Fibroblast of pulmonary artery (primary cell): ENCODE measurements at places on chromosomes 5 and 9.

- DNase-seq = no peak
These were observed 54.4 kb downstream of the FSD1L start for GRCh38 chr9:105502276-105502675.

GRCh38 chr9:105154723-105155191, 89.7 kb upstream of the SLC44A1 start:
- DNase-seq = peak; percentile 67

- DNase-seq = no peak
These were observed 46.7 kb upstream of the DMRT3 start for GRCh38 chr9:929719-930118.

GRCh38 chr9:16871336-16872151, 1.1 kb upstream of the BNC2 start:
- peak; percentile 73 for DNase-seq

DNA sequence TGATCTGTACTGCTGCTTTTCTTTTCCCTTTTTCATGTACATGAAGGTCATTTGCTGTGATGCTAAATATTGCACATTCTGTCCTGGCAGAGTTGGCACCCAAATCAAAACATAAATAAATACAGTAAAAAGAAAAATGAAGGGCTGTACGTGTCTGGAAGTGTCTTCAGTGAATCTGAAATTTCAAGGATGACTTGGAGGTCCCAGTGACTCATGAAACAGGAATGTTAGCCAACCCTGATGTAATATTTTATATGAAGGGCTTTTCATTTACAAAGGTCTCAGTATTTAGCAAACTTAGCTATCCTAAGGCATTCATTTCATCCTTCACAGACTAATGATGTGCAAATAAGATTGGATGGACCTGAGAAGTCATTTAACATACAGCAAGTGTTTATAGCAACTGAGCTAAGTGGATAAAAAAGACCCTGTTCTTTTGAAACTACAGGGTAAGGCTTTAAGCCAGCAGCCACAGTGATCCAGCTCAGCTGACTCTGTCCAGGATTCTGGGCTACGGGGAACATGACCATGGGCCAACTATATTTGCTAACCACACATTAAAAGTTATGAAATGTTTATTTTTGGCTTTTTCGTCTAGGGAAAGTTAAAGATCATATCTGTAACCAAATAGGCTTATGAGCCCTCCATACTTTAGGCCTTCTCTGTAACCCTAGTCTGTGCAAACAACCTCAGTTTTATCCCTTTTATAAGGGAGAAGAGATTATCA, 104.0 kb upstream of the DMRTA1 start:
- peak; percentile 46 for DNase-seq

DNA sequence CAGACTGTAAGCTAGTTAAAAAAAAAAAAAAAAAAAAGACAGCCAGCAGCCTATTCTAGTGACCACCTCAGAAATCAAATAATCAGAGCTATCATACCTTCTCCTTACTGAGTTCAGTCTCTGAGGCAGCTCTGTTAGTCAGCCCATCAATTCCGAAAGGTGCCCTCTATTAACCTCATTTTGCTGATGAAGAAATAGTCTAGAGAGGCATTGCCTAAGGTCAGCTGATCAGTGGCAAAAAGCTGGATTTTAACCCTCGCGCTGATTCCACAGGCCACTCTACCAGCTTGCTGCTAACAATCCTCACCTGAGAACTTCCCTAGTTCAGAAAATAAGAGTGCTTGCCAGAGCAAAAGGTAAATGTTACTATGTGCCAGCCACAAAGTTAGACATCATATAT, 172.0 kb downstream of the DENND1A start:
- no peak for DNase-seq

DNA sequence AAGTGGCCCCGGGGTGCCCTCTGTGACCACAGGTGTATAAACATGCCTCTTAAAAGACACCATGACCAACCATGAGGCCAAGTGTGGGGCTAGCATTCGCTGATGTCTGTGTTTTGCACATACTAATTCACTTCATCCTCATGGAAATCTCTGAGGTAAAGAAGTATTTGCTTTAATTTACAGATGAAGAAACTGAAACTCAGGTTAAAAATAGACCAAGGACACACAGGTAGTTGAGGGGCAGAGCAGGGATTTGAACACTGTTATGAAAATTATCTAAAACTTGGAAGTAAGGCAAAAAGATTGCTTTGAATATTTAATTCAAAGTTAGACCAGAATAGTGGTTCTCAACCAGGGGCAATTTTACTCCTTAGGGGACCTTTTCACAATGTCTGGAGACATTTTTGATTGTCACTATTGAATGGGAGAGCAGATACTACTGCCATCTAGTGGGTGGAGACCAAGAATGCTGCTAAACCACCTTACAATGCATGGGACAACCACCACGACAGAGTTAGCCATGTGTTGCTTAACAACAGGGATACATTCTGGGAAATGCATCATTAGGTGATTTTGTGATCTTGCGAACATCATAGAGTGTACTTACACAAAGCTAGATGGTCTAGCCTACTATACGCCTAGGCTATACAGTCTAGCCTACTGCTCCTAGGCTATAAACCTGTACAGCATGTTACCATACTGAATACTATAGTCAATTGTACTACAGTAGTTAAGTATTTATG, 8.0 kb upstream of the FXN start:
- DNase-seq = peak; percentile 67

- DNase-seq = peak; percentile 53
These were observed 50.2 kb upstream of the DAB2IP start for GRCh38 chr9:121601194-121601593.

DNA sequence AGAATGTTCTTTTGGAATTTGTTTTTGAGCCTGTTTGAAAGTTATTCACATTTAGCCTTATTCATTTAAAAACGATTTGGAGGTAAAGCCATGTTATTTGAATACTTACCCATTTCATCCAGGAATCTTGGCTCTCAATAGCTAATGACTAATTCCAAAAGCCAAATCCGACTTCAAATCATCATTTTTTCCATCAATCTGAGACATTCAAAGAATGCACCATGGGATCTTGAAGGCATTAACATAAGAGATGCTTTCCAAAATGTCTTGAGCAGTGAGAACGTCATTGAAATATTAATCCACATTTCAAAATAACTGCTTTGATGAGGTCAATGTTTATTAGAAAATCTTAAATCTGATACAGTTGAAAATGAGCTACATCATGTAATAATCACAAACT, 617.0 kb upstream of the RORB start:
- DNase-seq = no peak

- DNase-seq = no peak
These were observed 5.0 kb upstream of the RASGRF2 start for GRCh38 chr5:80955082-80955590.

GRCh38 chr9:34589636-34590380, at the start of gene CNTFR:
CNTFR (minus strand) TSS chr9:34589724; CDS start chr9:34568981, 20,743 bp downstream.
- no peak for DNase-seq

GRCh38 chr5:67506241-67506640, 309.6 kb upstream of the CD180 start:
- DNase-seq = no peak

- no peak for DNase-seq
These were observed 48.6 kb downstream of the FAM240B start for GRCh38 chr9:38671372-38671731.

- no peak for DNase-seq
These were observed 157.2 kb upstream of the COX7C start for GRCh38 chr5:86460519-86460918.

- DNase-seq = peak; percentile 48
These were observed 3.9 kb upstream of the ALDH1B1 start for GRCh38 chr9:38388283-38389223.
